CD8-positive, alpha-beta memory T cell (primary cell): ENCODE measurements at places on chromosomes 6 and 20.

GRCh38 chr6:98686008-98686601, 148.3 kb upstream of the POU3F2 start:
- DNase-seq: no peak

GRCh38 chr6:26214803-26215584, 127.8 kb downstream of the HFE start:
- DNase-seq: no peak

GRCh38 chr6:157066781-157067491, 256.4 kb downstream of the TMEM242 start:
- DNase-seq: no peak

GRCh38 chr6:3848380-3848779, 793 bp upstream of the FAM50B start:
- DNase-seq: no peak

GRCh38 chr20:37154684-37155298, 24.3 kb upstream of the RPN2 start:
- DNase-seq: no peak

DNA sequence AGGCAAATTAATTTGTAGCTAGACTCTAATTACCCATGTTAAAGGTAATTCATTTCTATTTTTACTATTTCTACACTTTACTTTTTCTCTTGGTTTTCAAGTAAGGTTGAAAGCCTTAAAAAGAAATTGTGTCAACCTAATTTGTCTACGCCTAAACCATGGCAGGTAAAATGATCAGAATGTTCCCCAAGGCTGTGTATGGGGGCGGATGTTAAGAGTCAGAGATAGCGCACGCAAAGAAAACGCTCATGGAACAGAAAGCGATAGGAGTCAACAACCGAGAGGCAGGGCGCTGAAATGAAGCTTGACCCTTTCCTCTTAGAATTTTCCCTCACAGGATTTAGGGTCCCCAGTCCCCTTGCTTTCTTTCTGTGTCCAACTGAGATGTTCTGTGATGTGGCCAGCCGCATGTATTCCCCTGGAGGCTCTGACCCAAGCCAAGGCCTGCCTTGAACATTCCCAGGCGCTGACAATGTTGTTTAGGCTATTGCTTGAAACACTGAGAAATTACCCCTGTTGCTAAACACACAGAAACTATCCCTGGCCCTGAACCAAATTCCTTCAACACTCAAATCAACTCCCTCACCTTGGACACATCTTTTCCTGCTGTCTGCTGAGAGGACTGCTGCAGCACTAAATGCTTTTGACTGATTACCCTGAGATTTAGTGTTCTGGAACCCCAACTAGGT, 10.9 kb downstream of the PSMB1 start:
- DNase-seq: no peak

DNA sequence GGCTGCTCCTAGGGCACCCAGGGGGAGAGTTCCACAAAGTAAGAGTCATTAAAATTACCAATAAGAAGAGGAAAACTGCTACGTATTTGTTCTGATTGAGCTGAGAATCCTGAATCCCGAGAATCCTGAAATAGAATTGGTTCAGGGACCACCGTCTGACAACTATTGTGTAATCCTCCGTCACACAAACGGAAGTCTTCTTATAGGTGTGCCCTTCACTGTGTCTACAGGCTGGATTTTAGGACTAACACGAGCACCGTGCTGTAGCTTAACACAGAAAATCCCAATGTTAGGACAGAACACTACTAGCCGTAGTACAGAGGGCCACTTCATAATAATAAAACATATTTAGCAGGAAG, 50.6 kb upstream of the RNF182 start:
- no peak for DNase-seq

DNA sequence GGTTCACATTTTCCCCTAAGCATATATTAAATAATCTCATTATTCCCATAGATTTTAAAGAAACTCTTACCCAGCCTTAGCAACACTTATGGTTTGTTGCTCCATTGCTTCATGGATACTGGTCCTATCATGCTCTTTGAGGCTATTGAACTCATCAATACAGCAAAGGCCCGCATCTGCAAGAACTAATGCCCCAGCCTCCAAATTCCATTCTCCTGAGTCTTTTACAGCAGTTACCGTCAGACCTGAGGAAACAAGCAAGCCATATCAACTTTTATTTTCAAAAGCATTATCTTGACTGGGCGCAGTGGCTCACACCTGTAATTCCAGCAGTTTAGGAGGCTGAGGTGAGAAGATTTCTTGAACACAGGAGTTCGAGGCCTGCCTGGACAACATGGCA, 37.7 kb upstream of the ASF1A start:
- no peak for DNase-seq

GRCh38 chr6:15481390-15482291, 181.2 kb downstream of the DTNBP1 start:
- no peak for DNase-seq

DNA sequence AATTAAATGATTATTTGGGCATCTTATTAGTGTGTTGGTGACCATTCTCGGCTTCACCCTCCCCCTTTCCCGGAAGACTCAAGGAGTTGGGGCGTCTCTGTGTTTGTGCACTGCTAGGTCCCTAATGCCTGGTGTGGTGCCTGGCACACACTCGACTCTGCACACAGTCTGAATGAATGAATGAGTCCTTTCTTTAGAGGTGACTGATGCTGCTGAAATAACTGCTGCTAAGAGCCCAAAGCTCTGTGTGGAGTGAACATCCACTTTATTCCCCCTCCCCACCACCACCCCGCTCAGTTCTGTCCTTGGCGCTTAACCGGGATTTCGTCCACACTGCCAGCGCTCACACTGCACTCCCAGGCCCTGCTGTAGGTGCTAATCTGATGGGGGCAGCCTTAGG, 1.2 kb upstream of the PHACTR3 start:
- DNase-seq: no peak

- DNase-seq: no peak
Observed at GRCh38 chr20:64238851-64239387, 16.6 kb upstream of the PCMTD2 start.

- DNase-seq: no peak
Observed at GRCh38 chr6:168127384-168127868, 48.4 kb upstream of the FRMD1 start.
